ENCODE measurements at places on chromosomes 6 and 20.

DNA sequence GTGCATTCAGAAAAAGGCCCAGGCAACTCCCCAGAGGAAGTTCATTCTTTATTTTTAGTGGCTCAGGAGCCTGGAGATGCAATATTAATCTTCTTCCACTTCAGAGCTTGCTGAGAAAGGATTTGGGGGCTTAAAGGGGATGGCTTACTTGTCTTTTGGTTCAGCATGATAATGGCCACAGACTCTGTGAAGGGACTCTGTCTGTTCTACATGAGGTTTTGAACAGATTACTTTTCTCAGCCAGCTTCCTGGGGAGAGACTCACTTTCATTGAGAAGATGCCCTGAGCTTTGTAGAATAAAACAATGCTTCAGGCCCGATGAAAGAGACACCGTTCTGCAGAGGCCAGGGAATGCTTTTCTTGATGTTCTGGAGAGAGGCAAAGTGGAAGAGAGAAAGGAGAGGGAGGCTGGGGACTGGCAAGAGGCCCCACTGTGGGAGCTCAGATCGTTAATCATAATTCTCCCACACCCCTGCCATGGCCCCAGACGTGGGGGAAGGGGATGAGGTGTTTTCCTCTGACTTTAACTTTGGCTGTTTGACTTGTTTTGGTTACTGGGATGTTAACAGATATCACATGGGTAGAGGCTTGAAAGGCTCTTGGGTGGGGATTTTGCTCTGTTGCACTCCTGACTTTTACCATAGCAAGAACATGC is 19.1 kb downstream of the SCP2D1 start:
- no peak for DNase-seq

- DNase-seq: no peak
These were observed 17.2 kb downstream of the LAMP5 start for GRCh38 chr20:9531581-9531980.

DNA sequence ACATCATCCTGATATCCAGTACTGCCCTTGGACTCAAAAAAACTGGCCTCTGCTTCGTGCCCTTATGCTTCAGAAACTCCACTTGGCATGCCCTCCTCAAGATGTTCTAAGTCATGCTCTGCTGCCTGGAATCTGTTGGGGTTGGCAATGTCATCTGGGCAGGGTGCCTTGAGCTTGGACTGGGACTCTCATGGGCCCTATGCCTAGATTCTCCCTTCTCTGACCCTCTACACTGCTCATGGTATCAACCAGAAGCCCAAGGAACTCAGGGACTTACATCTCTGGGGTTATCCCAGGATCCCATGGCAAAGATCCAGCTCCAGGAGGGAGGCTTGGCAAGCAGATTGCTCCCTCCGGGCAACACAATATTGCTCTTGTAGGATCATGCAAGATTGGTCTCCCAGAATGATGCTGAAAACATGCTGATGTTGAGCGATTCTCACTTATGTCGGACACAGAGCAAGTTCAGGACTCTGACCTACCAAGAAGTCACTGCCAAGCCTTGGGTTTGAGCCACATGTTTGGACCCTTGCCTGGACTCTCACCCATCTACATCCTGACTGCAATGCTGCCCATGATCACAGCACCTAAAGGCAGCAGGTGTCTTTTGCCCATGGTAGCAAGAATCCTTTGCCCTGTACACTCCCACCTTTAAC is 88.8 kb downstream of the ADAT2 start:
- DNase-seq: no peak

DNA sequence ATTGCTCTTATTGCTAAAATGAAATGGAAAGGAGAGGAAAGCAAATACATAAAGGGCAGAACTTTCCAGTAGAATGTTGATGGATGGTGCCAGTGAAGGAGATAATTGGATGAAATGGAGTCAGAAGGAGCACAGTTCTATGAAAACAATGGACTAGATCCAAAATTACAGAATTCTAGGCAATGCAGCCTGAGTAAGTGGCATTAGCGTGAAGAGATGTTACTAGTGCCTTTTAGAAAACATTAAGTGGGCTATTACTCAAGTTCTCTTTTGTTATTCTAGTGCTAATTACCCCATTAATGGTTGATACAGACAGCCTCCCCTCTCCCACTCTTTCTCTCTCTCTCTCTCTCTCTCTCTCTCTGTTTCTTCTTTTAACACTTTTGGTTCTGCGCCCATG is 209.5 kb upstream of the RGS17 start:
- DNase-seq: no peak

- DNase-seq: no peak
These were observed 42.6 kb upstream of the FNDC1 start for GRCh38 chr6:159126590-159126989.

GRCh38 chr6:107931894-107932293 is 26.1 kb downstream of the SEC63 start:
- no peak for DNase-seq

DNA sequence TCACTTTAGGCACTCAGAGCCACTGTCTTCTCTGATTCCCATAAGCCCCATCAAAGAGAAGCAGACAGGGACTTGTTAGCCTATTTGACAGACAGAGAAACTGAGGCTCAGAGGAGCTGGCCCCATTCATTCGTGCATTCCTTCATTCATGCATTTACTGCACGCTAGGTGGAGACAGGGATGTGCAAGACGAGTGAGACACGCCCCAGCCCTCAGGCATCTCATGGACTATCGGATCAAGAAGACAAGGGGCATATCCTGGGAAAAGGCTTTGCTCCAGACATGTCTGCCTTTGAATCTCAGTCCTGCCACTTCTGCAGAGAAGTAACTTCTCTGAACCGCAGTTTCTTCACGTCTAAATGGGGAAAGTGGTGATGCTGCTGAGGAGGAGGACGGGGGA is 54.1 kb downstream of the BPIFB1 start:
- no peak for DNase-seq

DNA sequence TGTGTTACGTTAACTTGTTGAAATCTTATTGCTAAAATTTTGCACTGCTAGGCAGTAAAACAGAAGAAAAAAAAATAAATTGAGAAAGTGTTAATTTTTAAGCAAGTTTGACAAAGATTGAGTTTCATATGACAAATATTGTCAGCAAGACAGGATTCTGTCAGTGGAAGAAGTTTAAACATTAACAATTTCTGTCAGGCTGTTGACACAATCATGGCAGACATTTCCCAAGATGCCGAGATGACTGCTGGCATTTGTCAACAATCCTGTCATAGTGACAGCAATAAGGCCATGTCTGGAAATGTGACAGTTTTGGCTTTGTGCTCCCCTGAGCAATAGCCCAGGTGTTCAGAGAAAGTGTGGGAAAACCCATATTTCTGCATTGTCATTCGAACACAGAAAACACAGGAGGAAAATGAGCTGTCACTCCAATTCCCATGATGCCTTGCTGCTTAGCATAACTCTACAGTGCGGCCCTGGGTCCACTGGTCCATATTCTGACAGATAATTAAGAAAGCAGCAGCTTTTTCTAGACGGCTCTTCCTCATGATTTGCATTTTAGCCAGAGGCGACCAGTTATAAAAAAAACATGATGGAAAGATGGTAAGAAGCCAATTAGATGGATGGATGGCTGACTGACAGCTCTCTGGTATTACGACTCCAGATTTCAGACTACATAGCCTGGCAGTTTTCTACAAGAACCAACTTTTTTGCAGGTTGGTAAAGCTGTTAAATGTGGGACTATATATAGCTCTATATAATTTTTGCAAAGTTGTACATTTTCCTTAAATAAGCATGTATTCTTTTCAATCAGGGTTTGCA is 43.6 kb upstream of the DEFB112 start:
- DNase-seq: no peak

DNA sequence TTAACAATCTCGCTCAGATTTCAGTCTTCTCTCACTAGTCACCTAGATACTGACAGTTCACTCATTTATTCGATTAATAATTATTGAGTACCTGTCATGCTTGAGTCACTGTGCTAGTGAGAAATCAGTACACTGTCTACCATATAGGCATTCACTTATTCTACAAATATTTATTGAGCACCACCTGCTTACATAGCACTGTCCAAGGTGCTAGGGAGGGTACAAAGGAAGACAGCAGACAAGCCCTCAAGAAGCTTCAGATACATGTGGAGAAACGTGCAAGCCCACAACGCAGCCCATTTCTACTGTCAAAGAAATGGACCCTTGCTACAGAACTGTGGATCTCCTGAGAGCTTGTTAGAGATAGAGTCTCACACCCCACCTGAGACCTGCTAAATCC is 85.1 kb upstream of the SNAP25 start:
- DNase-seq: no peak

DNA sequence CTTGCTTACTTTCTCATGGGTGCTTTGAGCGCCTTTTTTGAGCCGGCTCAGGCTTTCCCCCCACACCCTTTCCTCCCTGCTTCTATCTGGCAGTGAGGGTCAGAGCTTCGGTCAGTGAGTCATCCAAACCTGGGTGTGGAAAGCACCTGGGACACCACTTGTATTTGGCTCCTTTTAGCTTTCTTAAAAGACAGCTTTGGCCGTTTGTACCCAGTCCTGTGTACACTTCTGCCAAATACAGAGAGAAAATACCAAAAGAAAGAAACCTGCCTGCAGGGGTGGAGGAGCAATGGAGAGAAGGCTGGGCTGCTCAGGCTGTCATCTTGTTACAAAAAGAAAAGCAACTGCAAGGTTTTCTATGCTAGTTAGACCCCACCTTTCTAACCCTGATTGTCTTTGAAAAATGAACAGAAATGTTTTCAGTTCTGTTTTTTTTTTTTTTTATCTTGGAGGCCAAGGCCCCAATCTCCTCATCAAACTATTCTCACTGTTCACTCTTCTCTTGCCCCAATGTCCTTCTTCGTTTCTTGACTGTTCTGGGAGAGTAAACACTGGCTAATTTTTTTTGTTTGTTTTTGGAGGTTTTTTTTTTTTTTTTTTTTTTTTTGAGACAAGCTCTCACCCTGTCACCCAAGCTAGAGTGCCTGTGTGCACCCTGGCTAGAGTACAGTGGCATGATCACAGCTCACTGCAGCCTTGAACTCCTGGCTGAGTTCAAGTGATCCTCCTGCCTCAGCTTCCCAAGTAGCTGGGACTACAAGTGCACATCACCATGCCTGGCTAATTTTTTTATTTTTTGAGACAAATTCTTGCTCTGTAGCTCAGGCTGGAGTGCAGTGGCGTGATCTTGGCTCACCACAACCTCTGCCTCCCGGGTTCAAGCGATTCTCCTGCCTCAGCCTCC is 76.4 kb downstream of the SSR1 start:
- DNase-seq: no peak

- DNase-seq: no peak
These were observed 6.6 kb downstream of the MMP24OS start for GRCh38 chr20:35271073-35271882.

- DNase-seq: no peak
These were observed 1.3 kb downstream of the GCLC start for GRCh38 chr6:53543359-53544216.

DNA sequence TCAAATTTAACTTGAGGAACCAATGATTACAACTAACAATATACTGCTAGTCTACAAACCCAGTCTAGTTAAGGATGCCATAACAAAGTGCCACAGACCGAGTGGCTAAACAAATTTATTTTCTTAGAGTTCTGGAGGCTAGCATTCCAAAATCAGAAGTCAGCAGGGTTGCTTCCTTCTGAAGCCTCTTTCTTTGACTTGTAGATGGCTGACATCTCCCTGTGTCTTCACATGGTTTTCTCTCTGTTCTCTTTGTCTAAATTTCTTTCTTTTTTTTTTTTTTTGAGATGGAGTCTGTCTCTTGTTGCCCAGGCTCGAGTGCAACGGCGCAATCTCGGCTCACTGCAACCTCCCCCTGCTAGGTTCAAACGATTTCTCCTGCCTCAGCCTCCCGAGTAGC is 56.1 kb downstream of the NCOA3 start:
- DNase-seq: no peak

DNA sequence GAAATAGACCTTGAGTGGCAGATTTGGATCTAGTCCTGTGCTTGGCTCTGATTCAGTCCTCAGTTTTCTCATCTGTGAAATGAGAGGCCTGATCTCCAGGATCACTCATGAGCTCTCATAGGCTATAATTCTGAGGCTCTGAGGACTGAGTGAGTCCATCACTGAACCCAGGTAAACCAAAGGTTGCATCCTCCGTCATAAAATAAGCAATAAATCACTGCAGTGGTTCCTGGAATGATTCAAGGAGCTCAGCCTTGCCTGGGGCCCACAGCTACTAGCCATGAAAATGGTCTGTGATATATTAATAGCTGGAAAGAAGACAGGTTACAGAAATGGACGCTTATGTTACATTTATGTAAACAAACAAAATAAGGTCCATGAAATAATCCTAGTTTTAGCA is 124.8 kb downstream of the MAP3K7 start:
- DNase-seq: no peak

- no peak for DNase-seq
These were observed 529.3 kb downstream of the KIF16B start for GRCh38 chr20:16043931-16044330.

DNA sequence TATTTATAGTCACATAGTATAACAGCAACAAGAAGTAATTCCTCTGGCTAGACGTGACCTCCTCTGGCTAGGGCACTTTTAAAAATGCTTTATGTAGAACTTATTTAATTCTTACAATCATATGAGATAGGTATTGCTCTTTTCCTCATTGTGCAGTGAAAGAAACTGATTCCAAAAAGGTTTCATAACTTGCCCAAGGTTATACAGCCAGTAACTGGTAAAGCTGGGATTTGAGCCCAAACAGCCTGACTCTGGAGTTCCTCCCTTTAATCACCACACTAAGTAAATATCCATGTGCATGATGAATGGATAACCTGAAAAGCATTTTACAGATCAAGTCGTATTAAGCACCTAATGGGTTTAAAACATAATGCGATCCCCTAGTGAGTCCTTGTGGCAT is 214.6 kb downstream of the PRL start:
- no peak for DNase-seq

GRCh38 chr6:45663251-45664221 is 285.8 kb upstream of the SUPT3H start:
- no peak for DNase-seq

DNA sequence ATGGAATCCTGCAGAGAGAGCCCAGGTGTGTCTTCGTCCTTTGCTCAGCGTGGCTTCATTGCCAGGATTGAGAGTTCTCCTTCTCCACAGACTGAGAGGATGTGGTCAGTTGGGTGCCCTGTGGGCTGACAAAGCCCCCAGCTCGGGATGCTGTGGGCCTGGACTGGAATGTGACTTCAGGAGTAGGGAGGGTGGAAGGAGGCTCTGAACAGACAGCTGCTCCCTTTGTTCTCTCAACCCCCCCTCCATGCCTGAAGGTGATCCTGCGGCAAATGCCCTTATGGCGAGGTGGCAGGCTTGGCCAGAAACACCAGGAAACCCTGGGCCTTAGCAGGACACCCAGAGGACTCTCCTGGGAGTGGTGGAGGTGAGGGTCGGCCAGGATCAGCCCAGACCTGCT is 1.8 kb upstream of the CST5 start:
- DNase-seq: no peak

DNA sequence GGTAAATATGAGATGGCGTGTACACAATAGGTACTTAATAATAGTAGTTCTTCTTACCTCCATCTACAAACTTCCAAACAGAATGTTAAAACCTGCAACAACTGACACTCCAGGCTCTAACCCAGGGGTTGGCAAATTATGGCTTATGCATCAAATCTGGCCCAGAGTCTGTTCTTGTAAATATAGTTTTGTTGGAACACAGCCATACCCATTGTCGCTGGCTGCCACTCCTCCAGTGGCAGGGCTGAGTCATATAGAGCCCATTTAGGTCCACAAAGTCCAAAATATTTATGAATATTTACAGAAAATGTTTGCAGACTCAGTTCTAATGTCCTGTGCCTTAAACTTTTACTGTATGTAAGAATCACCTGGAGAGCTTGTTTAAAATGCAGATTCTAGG is 69.9 kb upstream of the BTBD3 start:
- no peak for DNase-seq

GRCh38 chr20:23340524-23340923 is 10.1 kb upstream of the NXT1 start:
- DNase-seq: no peak

- no peak for DNase-seq
These were observed 373.3 kb downstream of the CDKAL1 start for GRCh38 chr6:20907486-20908071.

All from cortex of kidney (tissue), 1 donor.